ENCODE measurements at places on chromosomes 2 and 18. TPM values are rescaled to one million over a fixed set of nuclear protein-coding genes. Genes with fewer than 3 reads are reported as not detected.
A peak's percentile ranks its signal among the peaks of the same experiment; 100 is the strongest.

- DNase-seq = no peak
- no peak overlapping the region for H3K27ac ChIP-seq
- H3K27me3 ChIP-seq = no peaks in the 10 kb centered on the region
Measured at GRCh38 chr2:173299764-173300163, 54.9 kb upstream of the CDCA7 start.

DNA sequence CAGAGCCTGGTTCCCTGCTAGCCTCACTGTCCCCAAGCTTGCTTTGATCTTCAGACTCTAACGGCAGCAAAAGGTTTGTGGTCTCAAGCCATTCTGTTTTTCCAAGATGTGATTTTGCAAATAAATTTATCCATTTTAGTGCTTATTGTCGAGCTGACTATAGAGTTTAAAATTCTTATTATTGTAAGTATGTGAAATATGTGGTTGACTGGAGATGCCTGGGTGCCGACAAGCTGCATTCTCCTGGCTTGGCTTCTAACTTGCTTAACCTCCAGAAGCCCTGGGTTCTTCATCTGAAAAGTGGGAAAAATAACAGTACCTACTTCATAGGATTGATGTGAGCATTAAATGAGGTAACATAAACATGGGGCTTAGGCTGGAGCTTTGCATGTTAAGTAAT lies 9.9 kb upstream of the EDAR start:
- DNase-seq = no peak
- H3K4me3 ChIP-seq = no peak overlapping the region
- H3K36me3 ChIP-seq = no peaks in the 10 kb centered on the region
- no peaks in the 10 kb centered on the region for H3K4me1 ChIP-seq
- H3K27ac ChIP-seq = no peak overlapping the region

Gene SLC14A1
- not detected for polyA plus RNA-seq

- peak overlapping the region; percentile 55 for H3K4me3 ChIP-seq
- peak; percentile 36 for DNase-seq
- H3K27ac ChIP-seq = peak overlapping the region; percentile 15
- H3K36me3 ChIP-seq = no peaks in the 10 kb centered on the region
Measured at GRCh38 chr2:173355866-173356508, 1.3 kb downstream of the CDCA7 start.

DNA sequence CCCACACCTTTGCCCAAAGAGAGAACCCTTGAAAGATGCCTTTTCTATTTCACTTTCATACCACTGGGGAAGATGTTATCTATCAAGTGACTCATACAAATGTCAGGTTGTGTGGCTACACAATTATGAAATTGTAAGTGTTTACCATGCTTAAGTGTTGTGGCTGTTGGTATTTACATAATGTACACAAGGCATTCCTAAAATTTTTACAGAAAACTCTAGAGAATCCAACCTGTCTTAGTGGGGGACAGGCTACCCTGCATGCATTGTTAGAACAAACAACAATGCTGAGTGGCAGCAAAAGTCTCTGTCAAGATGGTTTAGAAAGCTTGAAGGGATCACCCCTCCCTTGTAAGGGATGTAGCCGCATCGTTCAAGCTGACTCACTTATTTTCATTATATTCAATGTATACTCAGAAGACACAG lies 5.5 kb upstream of the MGAT4A start:
- DNase-seq = peak; percentile 6
- H3K4me3 ChIP-seq = no peak overlapping the region
- H3K4me1 ChIP-seq = peaks cover 22% of the 10 kb centered on the region
- H3K27me3 ChIP-seq = no peaks in the 10 kb centered on the region
- H3K36me3 ChIP-seq = no peaks in the 10 kb centered on the region

Gene RAMP1
- not detected for polyA plus RNA-seq

GRCh38 chr2:206886696-206887095 lies 52.6 kb upstream of the CPO start:
- H3K27me3 ChIP-seq = no peaks in the 10 kb centered on the region
- no peak overlapping the region for H3K27ac ChIP-seq
- no peaks in the 10 kb centered on the region for H3K36me3 ChIP-seq

GRCh38 chr2:112175333-112175732 lies 37.1 kb downstream of the FBLN7 start:
- H3K4me3 ChIP-seq = no peak overlapping the region
- H3K27me3 ChIP-seq = no peaks in the 10 kb centered on the region
- peaks cover 12% of the 10 kb centered on the region for H3K4me1 ChIP-seq
- H3K27ac ChIP-seq = no peak overlapping the region
- DNase-seq = no peak

Measured in endothelial cell of umbilical vein (primary cell).